Activated T-helper 2 cell treated with anti-CD3 and anti-CD28 coated beads, Interferon-gamma antibody, Interleukin-2, Interleukin-4, amounts not matched to agents 10 μg/mL and 5 μg/mL and 100 μg/mL, durations not matched to agents 14 hours and 24 hours and 36 hours (primary cell): ENCODE measurements at places on chromosomes 7 and 10. TPM values are rescaled to one million over a fixed set of nuclear protein-coding genes. Genes with fewer than 3 reads are reported as not detected.

- no peak for DNase-seq
These were observed 754.0 kb upstream of the GALNT17 start for GRCh38 chr7:70377957-70378356.

GRCh38 chr7:95798401-95798930, 26.1 kb downstream of the DYNC1I1 start:
- DNase-seq, result no peak

GRCh38 chr7:150731916-150732315, 5.3 kb upstream of the GIMAP5 start:
- no peak for DNase-seq

DNA sequence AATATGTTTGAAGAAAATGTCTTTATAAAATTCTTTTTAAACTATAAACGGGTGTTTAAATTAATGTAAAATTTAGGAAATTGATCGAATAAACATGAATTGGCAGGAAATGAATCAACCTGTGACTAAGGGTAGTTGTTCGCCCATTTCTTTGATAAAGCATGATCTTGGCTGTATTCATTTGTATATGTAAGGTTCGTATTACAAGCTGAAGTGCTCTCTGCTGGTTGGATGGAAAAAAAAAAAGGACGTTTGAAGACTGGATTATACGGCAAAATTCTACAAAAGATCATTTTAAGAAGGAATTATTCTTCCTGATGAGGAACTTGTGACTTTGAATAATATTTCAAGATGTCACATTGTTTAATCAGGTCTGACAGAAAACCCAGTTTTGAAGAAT, 185.4 kb upstream of the ANK3 start:
- DNase-seq, result no peak

RNF32 gene
- total RNA-seq, result 2.9 and 3.4 TPM in 2 replicates

PTPRE gene
- 16.8 and 17.0 TPM in 2 replicates for total RNA-seq

DNA sequence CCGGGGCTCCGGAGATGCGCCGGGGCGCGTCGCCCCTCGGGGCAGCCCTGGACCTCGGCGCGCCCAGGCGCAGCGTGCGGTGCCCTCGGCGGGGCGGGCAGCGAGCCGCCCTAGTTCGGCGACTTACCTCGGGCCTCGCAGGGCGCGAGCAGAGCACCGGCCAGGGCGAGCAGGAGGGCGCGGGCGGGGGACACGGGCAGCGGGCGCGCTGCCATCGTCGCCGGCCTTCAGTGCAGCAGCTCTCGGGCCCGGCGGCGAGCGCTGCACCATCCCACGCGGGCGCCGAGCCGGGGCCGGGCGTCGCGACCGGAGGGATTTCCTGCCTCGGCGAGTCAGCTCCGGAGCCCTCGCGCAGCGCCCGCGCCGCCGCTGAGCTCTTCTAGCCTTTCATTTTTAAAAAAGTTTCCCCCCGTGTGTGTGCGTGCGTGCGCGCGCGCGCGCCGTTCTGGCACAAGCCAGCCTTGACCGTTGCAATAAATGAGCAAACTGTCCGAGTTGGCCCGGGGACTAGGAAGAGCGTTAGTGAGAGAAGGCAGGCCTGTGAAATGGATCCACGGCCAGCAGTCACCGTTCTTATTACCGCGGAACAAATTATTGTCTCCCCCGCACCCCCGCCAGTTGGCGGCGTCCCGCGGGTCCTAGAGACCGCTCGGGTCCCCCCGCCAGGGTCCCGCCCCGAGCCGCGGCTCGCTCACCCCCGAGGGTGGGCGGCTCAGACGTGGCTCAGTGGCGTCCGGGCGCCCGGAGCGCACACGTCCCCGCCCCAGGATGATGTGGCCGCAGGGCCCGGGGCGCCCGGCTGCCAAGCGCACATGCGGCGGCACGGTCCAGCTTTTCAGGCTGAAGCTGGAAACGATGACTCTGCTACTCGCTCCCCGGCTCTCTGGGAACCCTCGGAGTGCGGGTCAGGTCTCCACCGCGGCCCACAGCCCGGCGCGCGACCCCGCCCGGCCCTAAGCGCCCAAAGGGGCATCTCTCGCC, at the start of gene ADAM12:
TSS of gene ADAM12 (minus strand) at position 547 of the 981 bp plus-strand sequence. CDS start at position 215, 332 bp downstream.
- DNase-seq, result no peak

- DNase-seq, result no peak
These were observed 61.8 kb downstream of the SND1 start for GRCh38 chr7:127713758-127714157.

GRCh38 chr7:30166841-30167235, 32.1 kb downstream of the MTURN start:
- no peak for DNase-seq

SPAM1 gene
- total RNA-seq, result not detected in 2 replicates

DNA sequence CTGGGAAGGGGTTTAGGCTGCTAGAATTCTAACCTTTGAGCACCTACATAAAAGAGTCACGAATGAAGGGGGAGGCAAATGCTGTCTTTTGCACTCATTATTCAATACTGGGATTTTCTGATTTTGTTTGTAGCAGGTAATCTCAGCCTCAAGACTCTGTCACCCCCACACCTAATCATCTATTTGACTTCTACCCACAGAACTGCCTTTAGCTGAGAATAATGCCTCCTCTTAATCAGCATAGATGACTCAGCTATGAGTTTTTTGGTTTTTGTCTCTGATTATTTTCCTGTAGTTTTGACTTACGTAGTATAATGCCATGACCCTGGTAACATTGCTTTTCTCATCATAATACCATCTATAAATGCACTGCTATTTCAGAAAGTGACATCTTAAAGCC, 42.7 kb upstream of the CACNB2 start:
- no peak for DNase-seq

- DNase-seq, result no peak
These were observed 22.2 kb upstream of the RASSF4 start for GRCh38 chr10:44937196-44938005.

RASA4B gene
- 17.1 and 20.3 TPM in 2 replicates for total RNA-seq

DNA sequence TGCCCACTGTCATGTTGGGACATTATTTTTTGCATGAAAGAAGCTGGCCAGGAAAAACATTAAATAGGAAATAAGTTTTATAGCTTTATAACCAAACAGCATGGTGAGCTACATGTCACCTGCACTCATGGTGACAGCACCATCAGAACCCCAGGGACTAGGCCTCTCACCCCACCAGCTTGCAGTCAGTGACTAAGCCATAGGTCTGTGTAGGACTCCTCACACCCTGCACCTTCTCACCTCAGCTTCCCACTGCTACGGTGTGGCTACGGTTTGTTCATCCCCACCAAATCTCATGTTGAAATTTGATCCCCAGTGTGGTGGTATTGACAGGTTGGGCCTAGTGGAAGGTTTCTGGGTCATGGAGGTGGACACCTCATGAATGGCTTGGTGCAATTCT, 161.3 kb upstream of the VIPR2 start:
- DNase-seq, result no peak
